ENCODE measurements at places on chromosomes 5 and 9.

DNA sequence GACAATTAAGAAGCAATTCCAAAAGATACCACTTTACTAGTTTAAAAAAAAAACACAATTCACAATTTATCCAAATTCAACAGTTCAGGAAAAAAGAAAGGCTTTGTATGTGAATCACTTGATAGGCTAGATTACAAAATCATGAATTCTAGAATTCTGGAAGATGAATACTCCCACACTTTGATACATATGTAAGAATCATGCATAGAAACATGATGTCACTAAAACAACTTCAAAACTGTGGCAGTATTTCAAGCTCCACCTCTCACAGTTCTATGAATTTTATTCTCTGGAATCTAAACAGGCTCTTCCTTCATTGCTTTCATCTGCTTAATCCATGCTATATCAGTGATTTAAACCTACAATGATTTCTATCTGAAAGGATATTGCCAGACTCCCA lies 51.0 kb downstream of the GNAQ start:
- no peak for DNase-seq

DNA sequence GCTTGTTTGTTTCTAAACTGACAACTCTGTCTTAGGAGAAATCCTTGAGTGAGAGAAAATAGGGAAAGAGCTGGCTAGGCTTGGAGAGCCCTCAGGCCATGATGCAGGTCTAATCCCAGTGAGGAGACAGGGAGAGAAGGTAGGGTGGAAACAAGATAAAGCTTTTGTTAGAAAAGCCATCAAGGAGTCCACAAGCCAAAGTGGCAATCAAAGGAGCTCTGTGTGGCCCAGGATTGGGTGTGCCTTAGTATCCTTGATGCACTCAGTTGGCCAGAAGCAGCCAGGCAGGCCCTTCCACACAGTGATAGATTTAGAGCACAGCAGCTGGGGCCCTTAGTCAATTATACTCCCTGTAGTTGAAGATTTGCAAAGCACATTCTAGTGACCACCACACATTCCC lies 73.9 kb downstream of the ALDH7A1 start:
- DNase-seq: no peak

GRCh38 chr5:170691657-170692056 lies 91.9 kb upstream of the GABRP start:
- no peak for DNase-seq

GRCh38 chr5:57720656-57721055 lies 238.0 kb upstream of the ACTBL2 start:
- DNase-seq: no peak

DNA sequence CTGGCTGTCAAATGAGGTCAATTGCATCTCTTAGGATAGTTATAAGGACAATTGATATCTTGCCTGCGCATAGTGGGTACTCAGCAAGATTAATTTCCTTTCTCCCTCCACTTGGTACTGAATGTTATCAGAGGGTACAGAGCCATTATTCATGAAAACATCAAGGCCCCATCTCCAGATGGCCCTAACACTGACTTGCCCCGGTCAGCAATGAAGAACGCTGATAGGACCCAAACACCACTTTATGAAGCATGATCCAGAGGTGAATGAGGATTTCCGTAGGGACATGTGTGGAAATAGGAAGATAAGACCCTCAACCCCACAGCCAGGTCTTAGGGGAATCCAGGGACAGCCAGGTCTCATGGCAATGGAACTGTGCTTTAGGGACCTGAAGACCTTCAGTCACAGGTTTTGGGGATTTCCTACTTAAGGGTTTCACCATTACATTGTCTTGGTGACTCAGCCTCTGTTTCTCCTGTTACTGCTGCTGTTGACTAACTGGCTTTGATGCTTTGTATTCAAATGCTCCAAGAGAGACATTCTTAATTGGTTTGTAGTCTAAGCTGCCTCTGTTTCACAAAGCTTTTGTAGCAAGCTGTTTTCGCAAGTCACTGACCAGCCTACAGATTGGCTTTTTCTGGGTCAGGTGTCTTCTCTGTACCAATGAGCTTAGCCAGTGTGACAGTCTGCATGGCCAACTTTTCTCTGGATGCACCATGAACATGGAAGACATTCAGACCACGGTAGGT lies 35.3 kb upstream of the IQGAP2 start:
- DNase-seq: no peak

DNA sequence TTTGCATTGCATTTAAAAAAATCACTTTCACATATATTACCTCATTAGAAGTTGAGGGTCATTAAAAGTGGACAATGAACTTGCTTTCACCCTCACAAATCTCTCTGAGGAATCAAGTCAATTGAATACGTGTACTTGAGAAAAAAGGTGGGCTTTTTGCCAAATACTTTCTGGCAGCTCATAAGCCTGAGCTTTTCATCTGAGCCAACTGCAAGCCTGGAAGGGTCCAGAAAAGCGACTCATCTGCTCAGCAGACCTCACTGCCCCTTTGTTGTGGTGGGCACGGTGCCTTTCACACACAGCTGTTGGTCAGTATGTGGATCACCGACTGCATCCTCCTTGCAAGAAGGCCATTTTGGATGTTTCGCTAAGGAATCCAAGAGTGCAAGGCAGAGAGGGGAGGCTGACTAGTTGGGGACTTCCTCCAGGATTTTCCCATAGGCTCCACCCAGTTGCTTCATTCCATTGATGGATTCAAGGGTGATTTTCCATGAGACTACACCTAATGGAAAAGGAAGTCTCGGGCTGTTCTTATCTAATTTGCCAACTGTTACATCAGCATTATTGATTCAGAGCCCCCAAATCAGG lies 564.7 kb downstream of the PDE4D start:
- DNase-seq: no peak

- DNase-seq: no peak
Measured at GRCh38 chr9:132896906-132897305, 18.2 kb downstream of the SPACA9 start.

DNA sequence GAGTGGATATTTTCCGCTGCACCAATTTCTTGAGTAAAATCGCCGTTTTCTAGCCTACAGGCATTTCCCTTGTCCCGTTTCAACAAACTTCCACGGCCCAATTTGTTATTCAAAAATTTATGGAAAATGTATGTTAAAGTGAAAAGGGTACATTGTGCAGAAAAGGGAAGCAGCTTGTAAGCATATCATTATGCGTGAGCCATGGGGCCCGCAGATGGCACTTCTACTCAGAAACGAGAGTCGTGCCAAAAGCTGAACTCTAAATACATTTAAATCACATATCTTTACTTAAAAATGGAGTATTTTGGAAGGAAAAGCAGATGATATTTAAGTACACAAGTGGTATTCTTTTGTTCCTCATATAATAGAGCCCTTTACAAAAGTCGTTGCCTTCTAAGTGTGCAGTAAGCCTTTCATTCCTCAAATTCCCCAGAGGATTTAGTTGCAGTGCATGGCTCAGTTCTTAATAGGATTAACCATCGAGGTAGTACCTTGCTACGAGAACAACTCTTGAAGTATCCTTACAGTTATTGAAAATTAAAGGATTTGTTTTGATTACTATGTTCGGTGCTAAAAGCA lies 1227.2 kb upstream of the WWC1 start:
- DNase-seq: no peak

DNA sequence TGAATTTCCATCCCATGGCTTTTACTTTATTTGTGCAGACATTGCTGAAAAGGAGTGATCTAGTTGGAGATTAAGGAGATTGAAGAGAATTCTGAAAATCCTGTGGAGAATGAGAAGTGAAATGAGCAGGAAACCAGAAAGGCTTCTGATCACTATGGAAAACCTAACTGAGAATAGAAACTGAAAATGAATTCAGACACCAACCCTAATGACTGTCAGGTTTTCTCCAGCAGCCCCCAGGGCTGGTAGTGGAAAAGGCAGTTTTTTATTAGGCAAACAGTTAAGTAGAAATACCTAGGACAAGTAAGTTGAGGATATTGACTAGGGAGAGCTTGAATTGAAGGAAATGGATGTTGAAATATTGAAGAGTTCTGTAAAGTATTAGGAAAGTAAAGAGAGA lies 14.7 kb upstream of the ARRDC3 start:
- no peak for DNase-seq

- DNase-seq: no peak
Measured at GRCh38 chr9:136011703-136012496, 50.7 kb upstream of the UBAC1 start.

GRCh38 chr9:115035841-115036612 lies 81.9 kb downstream of the TNC start:
- DNase-seq: no peak

DNA sequence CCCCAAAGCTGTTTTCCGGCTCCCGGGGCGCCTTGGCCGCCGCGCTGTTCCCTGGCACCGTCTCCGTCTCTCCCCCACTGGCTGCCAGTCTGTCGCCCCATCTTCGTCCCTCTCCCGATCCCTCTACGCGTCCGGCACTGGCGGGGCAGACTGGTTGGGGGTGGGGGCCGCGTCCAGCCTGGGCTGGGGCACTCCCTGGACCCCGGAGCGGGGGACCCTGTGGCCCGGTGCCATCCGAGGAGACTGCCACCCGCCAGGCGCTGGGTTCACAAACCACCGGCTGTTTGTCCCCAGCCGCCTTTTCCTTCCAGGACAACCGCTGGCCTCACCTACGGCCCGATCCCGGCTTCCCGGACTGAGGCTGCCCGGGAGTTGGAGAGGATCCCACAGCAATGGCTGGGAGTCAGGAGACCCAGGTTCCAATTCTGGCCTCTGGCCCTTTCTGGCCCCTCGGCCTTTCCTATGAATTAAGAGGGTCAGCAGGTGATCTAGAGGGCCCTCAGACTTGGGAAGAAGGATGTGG lies 1.0 kb upstream of the FIBCD1 start:
- DNase-seq: no peak

GRCh38 chr5:101429241-101429640 lies 526.2 kb upstream of the ST8SIA4 start:
- no peak for DNase-seq

GRCh38 chr5:54620141-54620933 lies 102.8 kb downstream of the SNX18 start:
- no peak for DNase-seq

DNA sequence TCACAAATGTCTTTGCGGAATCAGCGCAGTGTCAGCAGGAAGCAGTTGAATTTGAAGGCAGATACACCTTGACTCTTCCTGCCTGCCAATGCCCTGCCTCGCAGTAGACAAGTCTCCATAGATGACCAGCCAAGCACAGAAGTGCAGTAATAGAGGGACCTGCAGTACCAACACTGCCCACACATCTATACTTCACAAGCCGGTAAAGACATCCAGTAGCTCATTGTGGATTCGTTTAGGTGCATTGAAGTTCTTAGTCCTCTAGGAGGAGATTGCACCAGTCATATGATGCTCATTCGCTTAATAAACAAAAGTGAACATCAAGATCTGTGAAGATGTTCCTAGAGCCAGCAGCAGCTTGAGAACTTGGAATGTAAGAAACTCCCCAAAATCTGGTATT lies 7.1 kb upstream of the IFNA2 start:
- DNase-seq: no peak

GRCh38 chr5:173645437-173645807 lies 29.0 kb upstream of the BOD1 start:
- DNase-seq: no peak

GRCh38 chr5:38135486-38136039 lies 122.8 kb upstream of the EGFLAM start:
- DNase-seq: no peak

- DNase-seq: no peak
Measured at GRCh38 chr5:97923496-97923895, 740.4 kb upstream of the RIOK2 start.

- no peak for DNase-seq
Measured at GRCh38 chr9:127382541-127382940, 14.4 kb upstream of the SLC2A8 start.

GRCh38 chr5:37715361-37715760 lies 124.5 kb downstream of the GDNF start:
- no peak for DNase-seq

DNA sequence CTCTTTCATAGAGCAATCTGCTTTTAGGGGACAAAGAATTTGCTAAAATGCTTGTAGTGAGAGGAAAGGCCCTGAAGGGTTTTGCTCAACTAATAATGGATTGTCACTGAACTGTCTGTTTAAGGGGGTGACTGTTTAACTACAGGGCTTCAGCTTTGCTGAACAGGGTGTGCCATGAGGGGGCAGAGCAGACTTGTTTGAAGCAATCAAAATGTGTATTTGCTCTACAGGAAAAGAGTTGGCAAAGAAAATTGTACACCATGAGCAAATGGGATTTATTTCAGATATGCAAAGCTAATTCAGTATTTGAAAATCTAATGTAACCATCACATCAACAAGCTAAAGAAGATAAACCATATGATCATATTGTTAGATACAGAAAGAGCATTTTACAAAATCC lies 154.3 kb downstream of the GABRG2 start:
- DNase-seq: no peak

DNA sequence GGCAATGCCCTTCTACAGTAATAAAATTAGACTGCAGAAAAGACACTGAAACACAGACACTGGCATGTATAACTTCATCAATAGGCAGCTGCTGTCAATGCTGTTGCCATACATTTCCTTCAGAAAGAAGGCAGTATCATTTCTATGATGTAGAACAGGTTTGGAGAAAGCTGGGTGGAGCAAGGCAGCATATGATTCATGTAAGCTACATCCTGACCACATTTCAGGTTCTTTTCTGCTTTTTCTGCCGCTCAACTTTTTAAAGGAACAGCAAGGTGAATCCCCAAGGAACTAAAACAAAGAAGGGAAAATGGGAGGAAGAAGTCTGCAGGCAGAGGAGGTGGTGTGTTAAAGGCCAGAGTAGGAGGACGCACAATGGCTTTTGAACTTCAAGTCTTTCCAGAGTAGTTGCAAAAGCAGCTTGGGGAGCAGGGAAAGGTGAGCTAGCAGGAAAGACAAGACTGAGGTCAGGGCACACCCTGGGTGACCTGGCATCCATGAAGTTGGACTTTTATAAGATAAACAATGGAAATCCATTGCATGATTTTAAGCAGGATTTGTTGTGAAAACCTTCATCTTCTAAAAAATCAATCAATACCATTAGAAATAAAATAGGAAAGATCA lies 142.1 kb downstream of the MED10 start:
- no peak for DNase-seq

DNA sequence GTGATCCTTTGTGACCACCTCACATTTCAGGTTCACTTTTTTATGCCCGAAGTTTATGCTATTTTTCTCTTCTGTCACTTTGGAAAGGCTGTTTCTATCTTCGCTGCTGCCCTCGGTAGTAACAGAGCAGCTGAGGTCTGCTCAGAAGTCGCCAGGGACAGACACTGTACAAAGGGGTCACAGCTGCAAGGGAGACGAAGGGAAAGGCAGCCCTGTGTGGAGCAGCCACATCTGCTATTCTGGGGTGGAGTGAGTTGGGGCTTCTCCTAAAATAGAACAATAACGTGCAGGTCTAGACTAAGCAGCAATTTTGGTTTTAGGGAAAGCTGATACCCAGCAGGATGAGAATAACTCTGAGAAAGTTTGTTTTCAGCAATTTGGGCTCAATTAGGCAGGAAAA lies 72.5 kb downstream of the ACTL7B start:
- no peak for DNase-seq

Data from neural crest cell (in vitro differentiated cells).